Neural cell (in vitro differentiated cells): ENCODE measurements at places on chromosomes 11 and 22. TPM values are rescaled to one million over a fixed set of nuclear protein-coding genes. Genes with fewer than 3 reads are reported as not detected.

Gene RIMBP3C
- polyA plus RNA-seq, result 0.07 TPM in 1 of 2 replicates, not detected in the other

Gene IL10RA
- polyA plus RNA-seq, result 0.76 and 1.1 TPM in 2 replicates

Gene DGCR6
- polyA plus RNA-seq, result 8.9 and 13.3 TPM in 2 replicates

Gene GAL3ST3
- polyA plus RNA-seq, result 16.7 and 17.2 TPM in 2 replicates

Gene TMEM121B
- polyA plus RNA-seq, result 15.8 and 16.8 TPM in 2 replicates

Gene TMEM132A
- 215 and 280 TPM in 2 replicates for polyA plus RNA-seq
